Cerebellar nuclear complex (tissue), 1 donor: ENCODE measurements at places on chromosomes 11 and 22.

DNA sequence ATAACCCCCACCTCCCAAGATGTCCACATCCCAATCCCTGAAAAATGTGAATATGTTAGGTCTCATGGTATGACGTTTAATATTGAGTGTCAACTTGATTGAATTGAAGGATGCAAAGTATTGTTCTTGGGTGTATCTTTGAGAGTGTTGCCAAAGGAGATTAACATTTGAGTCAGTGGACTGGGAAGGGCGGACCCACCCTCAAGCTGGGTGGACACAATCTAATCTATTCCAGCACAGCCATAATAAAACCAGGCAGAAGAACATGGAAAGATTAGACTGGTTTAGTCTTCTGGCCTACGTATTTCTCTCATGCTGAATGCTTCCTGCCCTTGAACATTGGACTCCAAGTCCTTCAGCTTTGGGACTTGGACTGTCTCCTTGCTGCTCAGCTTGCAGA, 315.5 kb downstream of the GUCY1A2 start:
- DNase-seq: no peak

- no peak for DNase-seq
These were observed 15.9 kb upstream of the EI24 start for GRCh38 chr11:125553357-125553756.

GRCh38 chr11:37616291-37616690, 1018.3 kb upstream of the RAG2 start:
- no peak for DNase-seq

DNA sequence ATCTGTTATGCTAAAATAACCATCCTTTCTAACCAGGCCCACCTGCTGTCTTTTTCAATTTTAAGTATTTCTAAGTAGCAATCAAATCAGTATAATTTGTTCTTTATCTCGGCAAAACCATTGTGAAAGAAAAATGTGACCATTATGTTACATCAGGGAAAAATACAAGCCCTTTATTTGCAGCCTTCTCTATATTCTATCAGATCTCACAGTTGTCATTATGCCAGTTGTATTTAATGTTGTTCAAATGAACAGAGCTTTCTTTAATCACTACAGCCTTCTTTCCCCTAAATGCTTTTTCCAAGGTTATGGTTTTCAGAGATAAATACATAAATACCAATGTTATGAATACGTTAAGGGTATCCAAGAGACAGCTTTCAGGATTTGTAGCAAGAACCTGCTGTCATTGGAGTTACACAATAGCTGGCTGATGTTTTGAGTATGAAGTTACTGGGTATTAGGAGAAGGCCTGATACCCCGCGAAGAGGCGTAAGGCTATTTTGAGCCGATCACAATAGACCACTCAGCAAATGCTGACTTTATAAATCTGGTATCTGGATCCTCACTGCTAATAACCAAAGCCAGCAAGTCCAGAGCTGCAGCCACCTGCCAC, 406.3 kb downstream of the CADM1 start:
- no peak for DNase-seq

GRCh38 chr11:5507933-5508305, 1.8 kb downstream of the UBQLN3 start:
- DNase-seq: no peak

DNA sequence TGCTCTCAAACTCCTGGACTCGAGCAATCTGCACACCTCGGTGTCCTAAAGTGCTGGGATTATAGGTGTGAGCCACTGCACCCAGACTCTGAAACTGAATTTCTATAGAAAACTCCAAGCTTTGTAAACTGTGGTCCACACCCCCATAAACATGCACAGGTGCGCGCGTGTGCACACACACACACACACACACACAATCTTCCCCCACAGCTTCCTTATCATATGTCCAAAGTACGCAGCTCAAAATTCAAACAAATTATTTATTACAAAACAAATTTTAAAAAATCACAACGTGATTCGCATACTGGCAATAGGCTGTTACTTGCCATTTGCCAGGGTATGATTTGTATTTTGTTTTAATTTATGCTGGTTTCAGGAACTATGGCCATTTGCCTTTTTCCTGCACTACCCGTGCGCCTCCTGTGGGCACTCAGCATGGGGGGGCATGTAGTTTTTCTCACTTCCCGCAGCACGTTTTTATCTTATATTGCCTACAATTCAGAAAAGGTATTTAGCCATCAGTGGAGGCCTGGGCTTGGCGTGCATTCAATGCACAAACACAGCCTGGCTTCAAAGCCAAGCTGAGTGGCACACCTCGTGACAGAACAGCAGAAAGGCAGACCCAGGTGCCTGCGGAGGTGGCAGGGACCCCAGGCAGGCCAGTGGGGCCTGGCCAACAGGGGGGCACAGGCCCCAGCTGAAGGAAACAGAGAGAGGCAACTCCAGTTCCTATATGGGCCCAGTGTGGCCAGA, 10.8 kb upstream of the SNX32 start:
- no peak for DNase-seq
